ENCODE measurements at places on chromosomes 12 and 14. TPM values are rescaled to one million over a fixed set of nuclear protein-coding genes. Genes with fewer than 3 reads are reported as not detected.

Gene JPH4
- 0.44 TPM for polyA plus RNA-seq

Gene EEF1AKMT3
- 4.2 TPM for polyA plus RNA-seq

Gene KLHDC1
- 3.7 TPM for polyA plus RNA-seq

Gene RBP5
- 2.0 TPM for polyA plus RNA-seq

Gene BHLHE41
- polyA plus RNA-seq = 2.7 TPM

Gene COL2A1
- polyA plus RNA-seq = 0.05 TPM

Gene PTPRR
- 0.24 TPM for polyA plus RNA-seq

Gene TRMT5
- 3.4 TPM for polyA plus RNA-seq

Gene DAO
- polyA plus RNA-seq = 0.08 TPM

Gene TMEM30B
- 14.4 TPM for polyA plus RNA-seq

Gene KICS2
- 4.6 TPM for polyA plus RNA-seq

Gene SLCO1B1
- not detected for polyA plus RNA-seq

Gene KRT78
- polyA plus RNA-seq = 0.02 TPM

Gene RARG
- 14.2 TPM for polyA plus RNA-seq

Gene OR6C2
- polyA plus RNA-seq = not detected

Gene PRORP
- 22.6 TPM for polyA plus RNA-seq

Gene BDKRB2
- 0.77 TPM for polyA plus RNA-seq

Gene GPR135
- polyA plus RNA-seq = 0.69 TPM

Gene FAIM2
- polyA plus RNA-seq = 0.46 TPM

Gene MMP17
- 3.3 TPM for polyA plus RNA-seq
